HuH-7 (cell line): ENCODE measurements at places on chromosomes 16 and 17.
A peak's percentile ranks its signal among the peaks of the same experiment; 100 is the strongest.

DNA sequence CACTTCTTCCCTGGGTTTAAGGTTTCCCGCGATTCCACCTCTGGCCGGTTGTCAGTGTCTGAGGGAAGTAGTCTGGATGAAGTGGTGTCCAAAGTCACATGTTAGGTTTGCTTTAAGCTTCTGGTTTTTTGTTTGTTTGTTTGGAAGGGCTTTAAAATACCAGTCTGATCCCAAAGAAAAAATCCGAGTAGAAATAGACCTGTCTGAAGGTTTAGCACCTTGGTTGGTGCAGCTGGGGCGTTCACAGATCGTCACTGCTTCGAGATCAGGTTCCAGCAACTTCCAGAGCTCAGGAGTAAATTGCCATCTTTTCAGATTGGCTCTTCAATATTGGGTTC, 567 bp downstream of the TMEM97 start:
- no peak for DNase-seq

- DNase-seq, result peak; percentile 42
Observed at GRCh38 chr17:35460354-35460851, 11.8 kb upstream of the SLFN13 start.

DNA sequence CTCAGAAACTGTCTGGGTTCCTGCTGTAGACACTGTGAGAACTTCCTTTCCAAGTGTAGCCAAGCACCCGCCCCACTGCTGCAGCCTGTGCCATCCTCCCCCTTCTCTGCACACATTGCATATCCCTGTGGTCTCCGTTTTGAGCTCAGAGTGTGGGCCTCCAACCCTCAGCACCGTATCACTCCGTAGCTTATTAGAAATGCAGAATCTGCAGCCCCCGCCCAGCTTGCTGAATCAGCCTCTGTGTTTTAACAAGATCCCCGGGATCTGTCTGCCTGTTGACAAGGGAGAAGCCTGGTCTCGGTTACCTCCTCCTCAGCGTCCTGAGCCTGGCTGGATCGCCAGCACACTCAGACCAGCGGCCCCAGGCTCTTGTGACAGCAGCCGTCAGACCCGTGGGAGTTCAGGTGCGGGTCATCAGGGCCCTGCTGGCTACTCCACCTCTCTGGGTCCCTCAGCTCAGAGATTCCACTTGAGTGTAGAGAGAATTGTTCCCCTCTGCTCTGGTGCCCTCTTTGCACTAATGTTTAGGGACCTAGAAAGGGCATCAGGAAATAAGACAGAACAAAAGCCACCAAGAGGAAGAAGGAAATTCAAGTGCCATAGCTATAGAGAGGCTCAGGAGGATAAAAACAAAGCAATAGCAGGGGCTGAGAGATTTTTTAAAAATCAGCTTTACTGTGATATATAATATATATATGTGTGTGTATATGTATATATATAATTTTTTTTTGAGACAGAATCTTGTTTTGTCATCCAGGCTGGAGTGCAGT, 92.3 kb downstream of the PITPNC1 start:
- no peak for DNase-seq

GRCh38 chr16:83420206-83420760, 387.5 kb upstream of the HSBP1 start:
- peak; percentile 6 for DNase-seq

DNA sequence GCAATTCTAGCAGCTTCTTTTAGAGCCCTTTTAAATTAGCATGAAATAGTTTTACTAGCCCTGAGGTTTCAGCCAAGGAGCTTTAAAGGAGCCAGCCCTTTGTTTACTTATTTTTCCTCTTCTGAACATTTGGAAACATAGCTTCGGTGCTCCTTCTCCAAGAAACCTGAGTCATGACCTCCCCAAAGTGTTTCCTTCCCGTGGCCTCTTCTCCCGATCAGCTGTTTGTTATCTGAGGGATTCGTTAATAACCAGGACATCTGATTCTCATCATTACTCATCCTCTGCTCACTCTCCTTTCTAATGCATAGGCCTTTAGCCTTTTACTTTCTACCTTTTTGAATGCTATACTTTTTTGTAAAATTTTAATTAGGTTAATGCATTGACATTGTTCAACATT, 204.5 kb downstream of the WWOX start:
- no peak for DNase-seq

DNA sequence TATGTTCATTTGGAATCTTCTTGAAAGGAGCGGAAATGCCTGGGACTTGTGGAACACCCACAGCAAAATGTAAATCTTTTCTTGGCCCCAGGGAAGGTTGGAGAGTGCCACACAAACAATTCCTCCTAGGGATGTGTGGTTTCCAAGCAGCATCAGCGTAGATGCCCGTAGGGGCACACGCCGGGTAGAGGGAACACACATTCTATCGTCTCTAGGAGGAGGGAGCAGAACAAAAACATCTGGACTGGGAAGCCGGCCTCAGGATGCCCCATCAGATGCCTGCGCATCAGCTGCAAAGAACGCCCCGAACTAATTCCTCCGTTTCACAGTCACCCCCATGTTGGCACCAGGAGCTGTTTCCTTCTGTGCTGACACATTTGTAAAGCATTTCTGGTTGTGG, 357.9 kb upstream of the ZFHX3 start:
- DNase-seq, result no peak

DNA sequence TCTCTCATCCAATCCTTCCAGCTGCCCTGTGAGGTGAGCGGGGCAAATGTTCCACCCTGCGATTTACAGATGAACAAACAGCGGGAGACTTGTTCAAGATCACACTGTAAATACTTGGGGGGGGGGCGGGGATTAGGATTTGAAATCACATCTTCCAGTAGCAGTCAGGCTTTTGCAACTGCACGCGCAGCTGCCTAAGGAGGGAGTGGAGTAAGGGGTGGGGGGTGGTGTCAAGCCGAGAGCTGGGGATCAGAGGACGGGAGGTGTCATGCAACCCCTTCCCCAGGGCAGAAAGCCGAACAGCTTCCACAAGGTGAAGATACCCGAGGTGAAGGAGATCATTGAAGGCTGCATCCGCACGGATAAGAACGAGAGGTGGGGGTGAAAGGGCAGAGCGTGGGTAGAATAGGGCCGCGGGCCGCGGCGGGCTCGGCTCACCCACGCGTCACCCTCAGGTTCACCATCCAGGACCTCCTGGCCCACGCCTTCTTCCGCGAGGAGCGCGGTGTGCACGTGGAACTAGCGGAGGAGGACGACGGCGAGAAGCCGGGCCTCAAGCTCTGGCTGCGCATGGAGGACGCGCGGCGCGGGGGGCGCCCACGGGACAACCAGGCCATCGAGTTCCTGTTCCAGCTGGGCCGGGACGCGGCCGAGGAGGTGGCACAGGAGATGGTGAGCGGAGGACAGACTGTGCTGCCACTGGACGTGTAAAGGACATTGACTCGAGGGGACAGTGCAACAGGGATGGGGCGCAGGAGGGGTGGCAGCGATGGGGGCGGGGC, 4.6 kb downstream of the WNK4 start:
- DNase-seq, result no peak

DNA sequence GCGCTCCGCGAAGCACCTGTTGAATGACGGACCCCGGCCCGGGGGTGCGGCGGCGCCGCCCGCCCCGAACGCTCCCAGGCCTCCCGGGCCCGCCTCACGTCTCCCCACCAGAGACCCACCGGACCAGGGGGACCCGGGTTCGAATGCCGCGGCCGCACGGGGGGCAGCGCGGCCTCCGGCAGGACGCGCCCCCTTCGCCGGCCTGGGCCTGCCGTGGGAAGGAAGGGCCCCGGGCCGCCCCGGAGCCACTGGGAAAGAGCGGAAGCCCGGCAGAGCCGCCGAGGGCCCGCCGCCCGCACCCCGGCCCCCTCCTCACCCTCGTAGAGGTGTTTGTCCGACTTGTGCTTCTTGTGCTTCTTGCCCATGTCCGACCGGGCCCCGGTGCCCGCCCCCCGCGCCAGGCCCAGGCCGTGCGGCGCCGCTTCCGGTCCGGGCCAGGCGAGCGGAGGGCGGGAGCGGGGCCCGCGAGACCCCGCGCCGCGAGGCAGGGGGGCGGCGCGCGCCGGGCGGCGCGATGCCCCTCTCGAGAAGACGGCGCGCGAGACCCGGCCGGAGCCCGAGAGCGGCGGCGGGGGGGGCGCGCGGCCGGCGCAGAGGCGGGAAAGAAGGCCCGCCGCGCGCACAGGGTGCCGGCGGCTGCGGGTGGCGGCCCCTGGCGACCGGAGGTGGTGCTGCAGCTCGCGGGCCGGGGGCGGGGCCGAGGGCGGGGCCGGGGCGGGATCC, at the start of gene BRD7:
Gene BRD7, minus strand, starts transcription at position 579 of the 723 bp plus-strand sequence. Its CDS starts 214 bp downstream, at position 365.
- peak; percentile 51 for DNase-seq

DNA sequence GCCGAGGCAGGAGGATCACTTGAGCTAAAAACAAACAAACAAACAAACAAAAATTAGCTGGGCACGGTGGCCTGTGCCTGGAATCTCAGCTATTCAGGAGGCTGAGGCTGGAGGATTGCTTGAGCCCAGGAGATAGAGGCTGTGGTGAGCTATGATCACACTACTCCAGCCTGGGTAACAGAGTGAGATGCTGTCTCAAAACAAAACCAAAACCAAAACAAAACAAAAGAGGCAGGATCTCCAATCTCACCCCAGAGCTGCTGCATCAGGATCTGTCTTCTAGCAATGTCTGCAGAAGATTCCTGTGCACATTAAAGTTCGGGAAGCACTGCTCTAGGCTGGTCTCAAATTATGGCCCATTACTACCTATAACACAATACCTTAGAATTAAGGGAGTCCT, 43.1 kb downstream of the MAP2K6 start:
- DNase-seq, result no peak

GRCh38 chr16:47144559-47144877, 773 bp upstream of the NETO2 start:
- no peak for DNase-seq

DNA sequence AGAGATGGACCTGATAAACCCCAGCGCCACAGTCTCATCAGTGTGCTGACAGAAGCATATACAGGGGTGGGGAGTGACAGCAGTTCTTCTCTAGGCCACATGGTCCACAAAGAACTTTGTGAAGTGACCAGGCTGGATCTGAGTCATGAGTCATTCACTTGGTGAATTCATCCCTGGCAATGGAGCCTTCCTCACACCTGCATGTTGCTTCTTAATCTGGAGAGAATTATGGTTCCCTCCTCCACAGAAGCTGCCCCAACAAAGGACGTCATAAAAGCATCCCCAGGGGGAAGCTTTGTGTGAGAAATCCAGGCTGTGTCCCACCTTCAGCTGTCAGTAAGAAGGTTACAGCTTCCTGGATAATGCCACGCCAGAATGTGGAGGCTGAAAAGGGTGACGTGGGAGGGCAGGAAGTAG, 215.6 kb upstream of the MAF start:
- DNase-seq, result no peak

- DNase-seq, result no peak
Observed at GRCh38 chr17:69575346-69575761, 160.9 kb downstream of the MAP2K6 start.

DNA sequence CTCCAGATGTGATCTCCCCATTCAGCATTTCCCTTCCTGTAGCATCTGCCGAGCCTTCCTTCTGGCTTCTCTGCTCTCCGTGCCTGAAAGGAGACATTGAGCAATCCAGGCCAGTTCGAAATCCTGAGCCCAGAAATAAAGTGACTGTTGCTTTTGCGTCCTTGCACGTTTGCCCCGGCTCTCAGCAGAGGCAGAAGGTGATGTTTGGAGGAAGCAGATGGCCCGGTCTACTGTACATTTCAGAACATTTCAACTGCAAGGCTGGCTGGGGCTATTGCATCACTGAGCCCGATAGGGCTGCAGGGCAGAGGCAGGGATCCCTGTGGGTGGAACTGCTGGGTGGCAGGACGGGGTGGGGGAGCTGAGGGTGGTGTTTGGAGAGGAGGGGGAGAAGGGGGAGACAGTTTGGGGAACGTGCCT, 29.4 kb downstream of the IRF8 start:
- DNase-seq, result peak; percentile 40

- DNase-seq, result no peak
Observed at GRCh38 chr16:66088681-66089080, 277.8 kb upstream of the CDH5 start.

GRCh38 chr16:85812811-85813700, 13.6 kb downstream of the COX4I1 start:
- DNase-seq, result no peak

DNA sequence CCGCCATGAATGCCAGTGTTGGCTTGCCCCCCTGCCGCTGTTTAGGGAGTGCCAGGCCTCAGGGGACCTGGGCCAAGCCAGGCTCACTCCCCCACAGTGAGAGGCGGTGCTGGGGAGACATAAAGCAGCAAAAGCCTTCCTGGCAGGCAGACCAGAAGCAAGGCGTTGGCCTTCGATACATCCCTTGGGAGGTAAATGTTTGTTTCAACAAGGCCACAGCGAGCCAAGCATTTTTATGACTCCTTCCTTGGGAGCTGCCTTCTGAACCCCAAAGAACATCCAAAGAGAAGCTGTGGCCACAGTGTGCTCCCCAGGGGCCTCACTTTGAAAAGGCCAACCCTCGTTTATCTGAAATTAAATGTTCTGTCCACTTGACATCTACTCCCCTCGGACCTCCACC, 119.7 kb upstream of the CIBAR2 start:
- DNase-seq, result no peak

DNA sequence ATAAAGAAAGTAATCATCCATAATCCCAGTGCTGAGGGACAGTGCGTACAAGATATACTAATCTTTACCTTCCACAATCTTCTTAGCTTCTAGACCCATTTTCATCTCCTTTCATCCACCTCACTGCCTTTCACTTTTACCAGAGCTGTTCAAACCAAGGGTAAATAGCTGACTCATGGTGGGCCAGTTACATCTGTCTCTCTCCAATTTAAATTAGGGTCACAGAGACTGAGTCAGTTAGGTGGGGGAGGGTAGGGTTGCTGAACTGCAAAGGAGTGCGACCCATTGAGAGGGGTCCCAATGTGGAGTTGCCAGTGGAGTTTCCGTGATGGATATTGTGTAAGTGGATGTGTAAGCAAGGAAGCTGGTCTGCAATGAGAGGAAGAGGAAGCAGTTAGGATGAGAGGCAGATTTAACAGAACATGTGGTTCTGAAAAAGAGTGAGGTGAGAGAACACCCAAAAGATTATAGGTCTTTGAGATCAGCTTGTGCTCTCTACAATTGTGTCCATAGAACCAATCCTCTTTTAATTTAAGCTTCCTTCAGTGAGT, 83.5 kb downstream of the GP2 start:
- no peak for DNase-seq

DNA sequence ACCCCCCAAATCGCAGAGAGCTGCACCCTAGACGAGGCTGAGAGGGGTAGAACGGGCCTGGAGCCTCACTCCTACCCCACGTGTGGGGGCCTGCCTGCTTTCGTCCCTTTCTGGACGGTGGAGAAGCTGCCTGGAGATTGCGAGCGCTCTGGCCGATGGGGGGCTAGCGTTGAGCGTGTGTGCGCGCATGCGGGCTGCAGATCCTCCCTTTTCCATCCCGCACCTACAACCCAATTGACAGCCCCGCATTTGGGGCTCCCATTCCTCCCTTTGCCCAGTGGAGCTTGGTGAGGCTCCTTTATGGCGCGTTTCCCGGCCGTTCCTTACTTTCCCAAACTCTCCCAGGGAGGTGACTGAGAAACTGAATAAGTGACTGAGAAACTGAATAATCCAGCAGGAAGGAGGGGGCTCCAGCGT, 907 bp upstream of the ESRP2 start:
- DNase-seq, result peak; percentile 56

- DNase-seq, result no peak
Observed at GRCh38 chr17:65078441-65079160, 22.1 kb upstream of the GNA13 start.
